ENCODE measurements at places on chromosomes 12 and 14.
A peak's percentile ranks its signal among the peaks of the same experiment; 100 is the strongest.

DNA sequence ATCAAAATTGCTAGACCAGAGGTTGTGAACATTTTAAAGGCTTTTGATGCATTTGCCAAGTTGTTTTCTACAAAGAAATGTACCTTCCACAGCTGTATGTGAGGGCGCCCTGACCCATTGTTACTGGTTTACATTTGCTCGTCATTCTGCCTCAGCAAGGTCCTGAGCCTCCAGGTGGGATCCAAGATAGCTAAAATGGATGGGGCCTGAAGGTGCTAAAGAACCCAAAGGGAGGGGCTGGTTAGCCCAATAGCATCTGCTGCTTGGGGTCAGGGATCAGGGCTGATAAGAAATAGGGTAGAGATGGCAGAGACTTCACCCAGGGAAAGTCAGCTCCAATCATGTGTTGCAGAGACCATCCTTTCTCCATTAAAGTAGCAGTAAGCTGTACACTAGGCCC lies 43.1 kb downstream of the GALNT16 start:
- no peak for DNase-seq

DNA sequence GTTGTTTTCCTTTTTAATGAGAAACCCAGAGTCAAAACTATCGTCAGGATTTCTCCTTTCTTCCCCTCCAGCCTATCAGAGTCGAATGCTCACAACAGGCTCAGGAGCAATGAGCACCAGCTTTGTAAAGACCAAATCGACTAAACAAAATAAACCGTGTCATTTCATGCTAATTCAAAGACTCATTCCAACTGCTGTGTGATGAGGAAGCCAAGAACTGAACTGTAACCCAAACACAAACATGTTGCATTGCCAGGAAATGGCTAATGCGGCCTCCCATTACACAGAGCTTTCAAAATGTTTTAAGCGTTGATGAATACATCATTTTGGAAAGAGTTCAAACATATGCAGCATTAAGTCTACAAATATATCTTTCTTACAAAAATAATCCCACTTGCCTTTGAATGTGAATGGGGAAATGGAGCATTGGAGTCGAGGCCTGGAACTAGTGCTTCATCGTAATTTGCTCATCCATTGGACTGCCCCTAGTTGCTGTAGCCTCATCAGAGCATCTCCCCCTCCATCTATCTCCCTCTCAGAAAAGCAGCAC lies 349.5 kb downstream of the GXYLT1 start:
- DNase-seq: no peak

DNA sequence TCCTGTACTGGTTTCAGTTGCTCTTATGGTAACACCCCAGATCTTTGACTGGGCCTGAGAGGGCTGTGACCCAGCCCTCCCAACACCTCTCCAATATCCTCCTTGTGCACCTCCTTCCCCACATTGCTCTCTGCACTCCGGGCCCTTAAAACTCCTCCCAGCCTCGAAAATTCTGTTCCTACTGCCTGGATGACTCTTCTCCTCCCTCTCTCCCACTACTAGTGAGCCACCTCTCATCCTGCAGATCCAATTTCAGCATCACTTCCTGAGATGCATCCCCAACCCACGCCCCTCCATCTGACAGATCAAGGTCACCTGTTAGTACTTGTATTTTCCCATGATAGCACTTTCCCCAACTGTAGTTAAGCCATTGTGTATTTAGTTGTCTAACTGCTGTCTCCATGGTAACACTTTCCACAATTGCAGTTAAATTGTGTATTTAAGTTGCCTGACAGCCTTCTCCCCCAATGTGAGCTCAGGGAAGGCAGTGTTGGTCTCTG lies 11.5 kb upstream of the NT5DC3 start:
- DNase-seq: no peak

GRCh38 chr12:55908726-55909512 lies 18.8 kb downstream of the PYM1 start:
- DNase-seq: no peak

- no peak for DNase-seq
Measured at GRCh38 chr14:68111097-68111852, 291.7 kb downstream of the RAD51B start.

- no peak for DNase-seq
Measured at GRCh38 chr12:57868851-57869268, 22.3 kb upstream of the CTDSP2 start.

DNA sequence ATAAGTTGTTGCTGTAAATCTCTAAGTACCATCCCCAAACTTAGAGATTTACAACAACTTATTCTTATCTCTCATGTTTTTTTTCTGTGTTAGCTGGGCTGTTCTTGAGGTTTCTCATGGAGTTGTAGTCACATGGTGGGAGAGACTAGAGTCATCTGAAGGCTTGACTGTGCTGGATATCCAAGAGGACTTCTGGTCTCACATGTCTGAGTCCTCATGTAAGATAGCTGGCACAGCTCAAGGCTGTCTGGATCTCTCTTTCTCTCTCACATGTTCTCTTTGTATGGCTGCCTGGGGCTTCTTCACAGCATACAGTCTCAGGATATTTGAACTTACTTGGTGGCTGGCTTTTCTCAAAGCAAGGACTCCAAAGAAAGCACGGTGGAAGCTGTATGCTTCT lies 63.8 kb downstream of the DACT1 start:
- no peak for DNase-seq

GRCh38 chr12:47808574-47809365 lies 10.9 kb downstream of the HDAC7 start:
- DNase-seq: no peak

DNA sequence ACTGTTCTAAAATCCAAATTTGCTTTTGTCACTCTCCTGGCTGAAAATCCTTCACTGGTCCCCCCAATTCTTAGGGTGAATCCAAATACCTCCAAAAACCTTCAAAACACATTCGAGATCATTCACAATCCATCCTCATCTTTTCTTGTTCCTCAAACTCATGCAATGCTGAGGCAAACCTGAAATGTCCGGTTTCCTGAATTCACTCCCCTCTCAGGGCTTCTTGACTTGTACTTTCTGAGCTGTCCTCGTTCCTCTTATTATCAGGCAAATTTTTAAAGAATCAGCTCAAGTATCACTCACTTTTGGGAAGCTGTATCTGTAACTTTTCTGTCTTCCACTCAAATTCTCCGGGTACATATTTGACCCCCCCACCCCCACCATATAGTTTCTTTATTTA lies 84.9 kb upstream of the DUSP6 start:
- DNase-seq: no peak

DNA sequence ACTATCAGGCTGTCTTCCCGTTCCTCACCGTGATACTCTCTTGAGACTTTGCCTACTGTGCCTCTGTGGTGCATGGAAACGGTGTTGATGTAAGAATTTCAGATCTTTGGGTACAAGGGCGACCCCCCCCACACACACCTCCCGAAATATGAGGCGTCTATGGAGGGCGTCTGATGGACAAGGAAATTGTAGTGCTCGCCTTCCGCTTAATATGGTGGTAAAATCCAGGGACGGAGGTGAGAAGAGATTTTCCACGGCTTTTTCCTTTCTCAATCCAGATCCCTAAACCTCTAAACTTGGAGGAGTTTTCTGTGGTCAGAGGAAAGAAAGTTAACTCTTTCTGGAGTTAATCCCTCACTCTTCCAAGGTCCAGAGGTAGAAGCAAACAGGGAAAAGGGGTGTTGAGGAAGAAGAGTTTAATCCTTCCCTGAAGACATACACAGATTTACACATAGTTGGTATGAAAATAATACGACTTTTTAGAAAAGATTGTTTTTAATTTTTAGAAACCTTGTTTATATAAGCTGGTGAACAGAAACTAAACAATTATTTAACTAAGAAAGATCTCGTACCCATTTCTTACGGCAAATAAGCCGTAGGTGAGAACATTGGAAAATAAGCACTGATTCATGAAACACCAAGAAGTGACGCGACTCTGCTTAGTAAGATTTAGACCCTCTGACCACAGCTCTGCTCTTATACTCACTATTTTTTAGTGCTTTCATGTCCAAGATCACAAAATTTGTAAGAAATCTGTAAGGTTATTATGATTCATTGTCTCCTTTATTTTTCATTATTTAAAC lies 23.1 kb upstream of the RNASE12 start:
- peak; percentile 73 for DNase-seq

GRCh38 chr14:38079268-38079667 lies 128.4 kb upstream of the SSTR1 start:
- no peak for DNase-seq

GRCh38 chr12:53486736-53487487 lies 12.3 kb downstream of the MAP3K12 start:
- no peak for DNase-seq

- DNase-seq: no peak
Measured at GRCh38 chr12:111227476-111228420, 141.1 kb downstream of the PHETA1 start.

GRCh38 chr14:65210822-65211182 lies 108.5 kb upstream of the MAX start:
- no peak for DNase-seq

- peak; percentile 18 for DNase-seq
Measured at GRCh38 chr14:30656190-30656632, 34.1 kb downstream of the SCFD1 start.

DNA sequence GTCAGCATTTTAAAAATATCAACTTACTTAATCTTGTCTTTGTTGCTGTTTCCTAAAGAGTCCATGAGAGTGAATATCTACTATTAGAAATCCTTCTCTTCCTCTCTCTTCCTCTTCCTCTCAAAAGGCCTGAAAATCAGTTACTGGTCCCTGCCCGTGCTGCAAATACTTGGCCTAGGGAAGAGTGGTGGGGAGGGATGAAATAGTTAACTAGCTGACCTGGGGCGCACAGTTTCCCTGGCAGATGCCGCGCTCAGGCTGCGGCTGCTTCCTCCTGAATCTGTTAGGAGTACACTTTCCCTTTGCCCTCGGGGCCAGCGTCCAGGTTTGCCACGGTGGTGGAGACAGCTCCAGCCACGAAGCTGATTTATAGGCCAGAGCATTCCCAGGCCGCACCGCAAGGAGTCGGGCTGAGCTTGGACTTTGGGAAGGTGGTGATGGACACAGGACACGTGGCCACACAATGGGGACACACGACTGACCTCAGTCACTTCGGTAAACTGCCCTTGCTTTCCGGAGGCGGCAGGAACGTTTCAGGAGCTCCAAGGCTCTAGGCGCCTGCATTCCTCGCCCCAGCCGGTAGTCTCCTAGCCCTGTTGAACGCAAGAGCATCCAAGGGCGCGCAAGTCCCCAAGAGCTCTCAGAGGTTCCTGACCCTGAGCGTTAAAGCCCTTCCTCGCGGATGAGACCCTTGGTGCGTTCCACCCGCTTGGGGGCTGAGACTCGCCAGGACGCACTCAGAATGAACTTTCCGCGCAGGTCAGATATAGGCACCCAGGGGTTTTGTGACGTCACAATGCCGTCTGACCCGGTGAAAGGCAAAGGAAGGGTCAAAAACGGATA lies 7.1 kb upstream of the ASCL1 start:
- no peak for DNase-seq

DNA sequence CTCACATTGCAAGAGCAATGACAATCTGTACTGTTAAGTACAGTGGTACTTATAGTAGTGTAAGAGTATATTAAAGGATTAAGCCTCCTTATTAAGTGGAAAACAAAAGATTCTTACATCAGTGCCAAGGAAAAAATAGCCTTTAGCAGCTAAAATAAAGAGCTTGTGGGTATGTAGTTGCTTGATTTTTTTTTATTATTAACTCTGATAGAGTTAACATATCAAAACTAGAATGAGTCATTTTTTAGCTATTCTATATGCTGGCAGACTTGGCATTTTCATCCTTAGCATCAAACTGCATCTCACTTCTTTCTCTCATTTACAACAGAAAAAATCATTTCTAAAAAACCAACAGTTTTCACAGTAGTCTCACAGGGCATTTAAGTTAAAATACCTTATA lies 86.5 kb downstream of the ATP2B1 start:
- no peak for DNase-seq

DNA sequence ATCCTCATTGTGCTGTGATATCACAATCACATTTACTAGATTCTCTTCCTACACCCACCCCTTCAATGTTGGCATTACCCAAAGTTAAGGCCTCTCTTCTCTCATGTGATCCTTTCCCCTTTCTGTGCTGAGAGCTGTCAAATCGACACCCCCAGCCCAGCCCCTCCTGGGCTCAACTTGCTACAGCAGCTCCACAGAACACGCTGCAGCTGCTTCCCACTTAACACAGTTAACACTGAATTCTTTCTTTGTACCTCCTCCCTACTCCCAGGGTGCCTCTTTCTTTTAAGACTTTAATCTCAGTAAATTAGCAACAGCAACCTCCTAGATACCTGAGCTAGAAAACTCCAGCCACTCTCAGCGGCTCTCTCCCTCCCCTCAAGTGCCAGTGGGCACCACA lies 17.8 kb downstream of the SPTB start:
- no peak for DNase-seq

- DNase-seq: no peak
Measured at GRCh38 chr12:110591451-110592051, 8.4 kb upstream of the PPTC7 start.

DNA sequence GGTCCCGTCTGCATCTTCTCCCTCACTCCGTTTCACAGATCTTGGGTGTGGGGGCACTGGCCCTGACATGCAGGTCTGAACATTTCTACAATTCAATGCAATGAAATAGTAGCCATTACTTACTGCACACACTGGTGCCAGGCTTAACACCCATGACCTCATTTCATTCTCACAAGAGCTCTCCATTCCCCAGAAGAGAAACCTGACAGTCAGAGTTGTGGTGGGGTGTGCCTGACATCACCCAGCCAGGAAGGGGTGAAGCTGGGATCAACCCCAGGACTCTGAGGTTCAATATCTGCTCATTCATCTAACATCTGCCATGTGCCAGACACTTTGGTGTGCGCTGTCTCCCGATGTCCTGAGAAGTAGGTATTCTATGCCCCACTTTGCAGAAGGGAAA lies 34.7 kb downstream of the MVK start:
- no peak for DNase-seq
